ENCODE measurements at places on chromosomes 2 and 18.

DNA sequence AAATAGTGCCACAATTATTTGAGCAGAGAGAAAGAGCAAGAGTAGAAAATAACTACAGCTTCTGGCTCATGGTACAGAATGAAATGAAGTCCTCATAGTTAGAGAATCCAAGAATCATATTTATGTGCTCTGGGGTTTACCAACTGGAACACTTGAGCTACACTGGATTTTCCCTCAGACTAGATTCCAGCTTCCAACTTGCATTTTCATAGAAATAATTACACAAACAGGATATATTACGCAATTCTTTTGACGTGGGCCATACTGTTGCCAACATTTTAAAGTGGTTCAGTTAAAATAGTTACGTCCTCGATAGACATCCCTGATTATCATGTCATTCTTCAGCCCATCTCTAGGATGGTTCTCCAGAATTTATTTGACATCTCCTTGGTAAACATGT, 129.2 kb downstream of the ETAA1 start:
- DNase-seq: no peak

- DNase-seq: no peak
Observed at GRCh38 chr2:69122271-69122670, 109.3 kb downstream of the ANTXR1 start.

DNA sequence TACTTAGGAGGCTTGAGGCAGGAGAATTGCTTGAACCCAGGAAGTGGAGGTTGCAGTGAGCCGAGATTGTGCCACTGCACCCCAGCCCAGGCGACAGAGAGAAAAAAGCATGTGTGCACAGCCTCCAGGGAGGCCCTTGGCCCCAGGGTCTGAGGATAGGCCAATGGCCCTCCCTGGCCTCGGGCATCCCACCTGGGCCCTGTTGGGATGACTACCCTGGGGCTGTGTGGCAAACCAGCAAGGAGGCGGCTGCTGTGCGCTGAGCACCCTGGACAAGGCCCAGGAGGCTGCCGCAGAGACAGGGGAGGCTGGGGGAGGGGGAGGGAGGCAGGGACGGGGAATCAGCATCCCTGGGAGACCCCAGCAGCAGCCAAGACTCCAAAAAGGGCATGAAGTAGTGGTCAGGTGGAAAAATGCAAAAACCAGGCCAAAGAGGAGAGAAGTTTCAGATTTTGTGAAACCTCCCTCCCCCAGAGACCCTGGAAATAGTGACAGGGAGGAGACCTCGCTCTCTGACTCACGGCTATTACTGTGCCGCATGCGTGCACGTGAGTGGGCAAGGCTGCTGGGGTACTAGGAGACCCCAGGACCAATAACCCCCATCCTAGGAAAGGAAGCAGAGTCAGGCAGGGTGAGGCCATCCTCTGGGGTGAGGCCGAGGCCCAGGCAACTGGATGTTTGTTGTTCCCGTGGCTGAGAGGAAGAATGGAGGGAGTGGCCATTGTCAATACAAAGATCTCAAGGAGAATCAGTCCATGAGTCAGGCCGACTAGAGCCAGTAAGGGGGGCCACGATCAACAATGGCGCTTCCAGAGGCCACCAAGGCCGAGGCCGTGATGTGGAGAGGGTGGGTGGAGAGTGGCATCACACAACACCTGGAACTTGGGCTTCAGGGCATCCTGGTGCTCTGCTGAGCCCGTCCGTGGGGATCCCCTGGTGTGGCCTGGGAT, 16.0 kb upstream of the B3GNT7 start:
- DNase-seq: no peak

- no peak for DNase-seq
Observed at GRCh38 chr2:86634352-86634751, 10.7 kb upstream of the RNF103 start.

- DNase-seq: no peak
Observed at GRCh38 chr2:229118927-229119326, 152.2 kb downstream of the PID1 start.

DNA sequence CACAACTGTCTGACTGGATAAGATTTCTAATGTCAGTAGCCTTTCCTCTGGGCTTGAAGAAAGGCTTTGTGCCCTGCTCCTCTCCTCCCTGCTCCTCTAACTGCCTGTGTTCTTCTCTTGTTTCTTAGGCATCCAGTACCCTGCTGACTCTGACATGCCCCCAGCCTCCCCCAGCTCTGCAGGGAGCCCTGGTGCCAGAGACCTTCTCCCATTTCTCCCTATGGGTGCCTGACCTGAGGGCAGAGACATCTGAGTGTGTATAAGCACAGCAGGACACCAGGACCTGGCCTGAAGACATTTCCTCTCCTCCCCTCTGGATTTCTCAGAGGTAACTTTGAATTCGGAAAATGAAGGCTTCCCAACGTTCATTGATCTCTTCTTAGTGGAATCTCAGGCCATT, 23.6 kb downstream of the RNF144A start:
- no peak for DNase-seq

DNA sequence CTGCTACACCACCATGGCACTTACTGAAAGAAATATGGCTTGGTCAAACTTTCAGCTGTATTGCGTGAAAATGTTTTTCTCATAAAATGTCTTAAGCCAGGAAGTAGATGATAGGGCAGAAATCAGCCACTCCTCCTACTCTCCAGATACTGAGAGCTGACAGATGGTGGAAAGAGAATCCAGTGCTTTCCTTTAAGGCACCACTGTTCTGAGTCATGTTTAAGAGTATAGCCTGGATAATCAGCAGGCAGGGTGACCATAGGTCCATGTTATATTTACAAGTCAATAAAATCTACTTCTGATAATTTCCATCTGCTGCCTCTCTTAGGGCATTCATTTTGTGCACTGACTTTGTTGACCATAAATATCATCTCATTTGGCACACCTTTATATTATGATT, 21.9 kb downstream of the ARPC2 start:
- no peak for DNase-seq

- no peak for DNase-seq
Observed at GRCh38 chr2:54830546-54830945, 107.1 kb downstream of the EML6 start.

GRCh38 chr18:64991102-64991501, 759.7 kb upstream of the CDH7 start:
- DNase-seq: no peak

DNA sequence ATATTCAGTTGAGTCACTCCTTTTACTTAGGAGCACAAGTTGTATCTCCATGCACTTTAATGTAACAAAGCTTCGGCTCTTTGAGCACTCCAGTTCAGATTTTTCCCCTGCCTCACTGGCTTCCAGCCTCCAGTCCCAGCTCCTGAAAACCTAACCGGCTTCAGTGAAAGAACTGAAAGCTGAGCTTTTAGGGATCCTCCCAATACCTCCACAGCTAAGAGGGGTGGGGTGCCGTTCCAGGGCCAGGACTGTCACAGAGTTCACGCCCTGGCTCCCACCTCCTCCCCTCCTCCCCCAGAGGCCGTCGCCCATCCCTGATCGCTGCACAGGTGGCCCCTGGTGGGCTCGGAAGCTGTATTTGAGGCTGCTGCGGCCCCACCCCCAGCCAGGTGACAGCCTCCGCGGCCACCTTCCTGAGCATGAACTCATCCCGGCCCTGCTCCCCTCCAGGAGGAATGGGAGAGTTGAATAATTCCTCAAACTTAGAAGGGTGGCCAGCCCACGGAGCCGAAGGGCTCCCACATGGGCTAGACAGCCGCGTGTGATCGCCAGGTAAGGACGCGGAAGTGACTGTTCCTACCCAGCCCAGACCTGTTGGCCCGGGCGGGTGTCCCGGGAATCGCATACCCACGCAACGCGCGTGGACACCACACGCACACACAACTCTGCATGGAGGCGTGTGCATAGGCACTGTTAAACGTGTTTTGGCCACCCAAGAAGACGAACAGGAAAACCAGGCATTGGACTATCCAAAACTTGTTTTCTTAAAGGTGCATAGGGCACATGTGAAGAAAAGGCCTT, 1.8 kb downstream of the MYO5B start:
- DNase-seq: no peak

DNA sequence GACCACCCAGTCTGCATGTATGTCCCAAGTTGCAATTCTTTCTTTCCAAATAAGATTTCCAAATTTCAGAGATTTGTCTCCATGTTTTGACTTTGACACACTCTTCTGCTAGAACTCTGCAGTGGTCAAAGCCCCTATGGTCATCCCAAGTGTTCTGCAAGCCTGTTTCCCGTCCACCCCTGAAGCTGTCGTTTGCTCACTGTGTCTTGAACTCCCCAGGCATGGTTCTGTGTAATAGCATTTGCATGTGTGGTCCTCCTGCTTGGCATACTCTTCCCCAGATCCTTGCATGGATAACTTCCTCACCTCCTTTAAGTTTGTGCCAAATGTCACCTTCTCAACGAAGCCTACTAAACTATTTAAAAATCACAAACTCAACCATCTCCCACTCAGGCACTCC, 3.9 kb upstream of the MTLN start:
- no peak for DNase-seq

DNA sequence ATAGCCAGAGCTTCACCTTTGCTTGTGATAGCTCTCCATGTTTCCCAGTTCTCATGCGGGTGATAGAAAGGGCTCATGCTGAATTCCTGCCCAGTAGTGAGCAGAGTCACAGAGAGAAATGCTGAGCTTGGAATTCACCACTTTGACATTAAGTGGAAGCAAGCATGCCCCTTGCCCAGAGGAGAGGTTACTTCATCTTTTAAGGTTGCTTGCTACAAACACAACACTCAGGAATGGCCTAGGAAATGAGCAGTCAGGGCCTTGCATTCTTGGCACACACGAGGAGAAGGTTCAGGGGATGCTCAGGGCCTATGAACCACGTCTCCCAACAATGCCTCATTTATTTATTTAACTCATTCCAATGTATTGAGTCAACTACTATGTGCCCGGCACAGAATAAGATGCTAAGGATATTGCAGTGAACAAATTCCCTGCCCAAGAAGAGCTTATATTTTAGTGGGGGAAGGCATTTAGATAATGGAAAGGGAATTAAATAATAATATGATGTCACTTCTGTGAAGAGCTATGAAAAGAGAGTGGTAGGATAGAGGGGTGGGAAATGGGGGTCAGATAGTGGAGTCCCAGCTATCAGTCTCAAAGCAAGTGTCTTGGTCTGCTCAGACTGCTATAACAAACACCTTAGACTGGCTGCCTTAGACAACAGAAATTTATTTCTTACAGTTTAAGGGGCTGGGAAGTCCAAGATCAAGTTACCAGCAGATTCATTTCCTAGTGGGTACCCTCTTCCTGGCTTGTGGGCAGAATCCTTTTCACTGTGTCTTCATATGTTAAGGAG, 42.1 kb downstream of the DDX18 start:
- DNase-seq: no peak

GRCh38 chr2:111652681-111653080, 231.3 kb downstream of the ANAPC1 start:
- no peak for DNase-seq

DNA sequence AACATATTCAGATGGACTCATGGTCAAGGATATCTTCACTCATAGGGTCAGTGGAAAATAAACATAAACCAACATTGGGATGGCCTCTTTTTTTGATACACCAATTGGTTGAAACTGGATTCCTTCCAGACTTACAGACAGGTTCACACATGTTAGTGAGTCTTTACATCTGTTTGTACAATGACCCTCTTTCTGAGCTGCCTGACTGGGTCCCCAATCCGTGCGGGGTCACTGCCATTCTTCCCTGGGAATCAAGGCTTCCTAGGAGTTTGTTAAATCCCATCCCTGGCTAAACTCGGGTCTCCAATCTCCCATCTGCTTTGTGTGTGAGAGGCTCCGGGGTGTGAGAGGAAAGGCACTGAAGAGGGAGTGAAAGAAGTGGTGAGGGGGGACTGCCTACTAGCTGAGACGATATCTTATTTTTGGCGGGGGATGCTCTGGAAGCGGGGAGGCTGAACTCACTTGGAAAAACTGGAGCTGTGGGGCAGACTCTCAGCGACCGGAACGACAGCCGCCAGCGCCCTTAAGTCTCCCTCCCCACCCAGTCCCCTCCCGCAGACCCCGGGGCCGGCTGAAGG, 487 bp downstream of the STARD6 start:
- DNase-seq: no peak

DNA sequence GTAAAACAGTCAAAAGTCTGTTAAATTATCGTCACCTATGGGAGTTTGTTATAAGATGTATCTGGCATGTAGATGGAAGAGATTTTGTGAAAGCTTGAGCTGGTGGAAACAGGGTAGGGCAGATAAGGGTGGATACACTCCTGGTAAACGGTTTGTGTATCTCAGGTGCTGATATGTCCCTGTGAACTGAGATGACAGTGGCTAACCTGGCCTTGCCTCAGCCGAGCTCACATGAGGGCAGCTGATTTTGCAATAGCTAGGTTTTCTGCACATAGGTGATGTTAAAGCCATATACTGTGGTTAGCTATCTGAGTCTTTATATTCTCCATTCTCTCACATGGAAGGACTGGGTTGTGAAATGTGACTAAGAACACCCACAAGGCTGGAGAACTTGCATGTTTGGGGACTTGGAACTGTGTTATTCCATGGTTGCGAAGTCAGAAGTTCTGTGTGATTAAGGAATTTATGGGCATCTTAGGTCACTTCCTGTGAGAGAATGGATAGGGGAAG, 205.1 kb downstream of the TPGS2 start:
- no peak for DNase-seq

DNA sequence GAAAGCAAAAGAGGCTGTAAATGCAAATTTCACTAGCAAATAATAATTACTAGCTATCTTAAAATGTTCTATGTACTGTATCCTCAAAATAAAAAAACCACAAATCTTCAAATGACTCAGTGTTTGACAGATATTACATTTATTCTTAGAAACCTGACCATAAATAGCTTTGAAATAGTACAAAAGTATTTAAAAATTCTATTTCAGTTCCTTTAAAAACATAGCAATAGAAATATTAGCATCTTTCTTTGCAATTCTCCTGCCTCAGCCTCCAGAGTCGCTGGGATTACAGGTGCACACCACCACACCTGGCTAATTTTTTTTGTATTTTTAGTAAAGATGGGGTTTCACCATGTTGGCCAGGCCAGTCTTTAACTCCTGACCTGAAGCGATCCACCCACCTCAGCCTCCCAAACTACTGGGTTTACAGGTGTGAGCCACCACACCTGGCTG, 50.6 kb downstream of the MSH6 start:
- no peak for DNase-seq

GRCh38 chr18:11163665-11164064, 14.3 kb upstream of the PIEZO2 start:
- no peak for DNase-seq

GRCh38 chr2:20430035-20430434, 16.8 kb upstream of the RHOB start:
- no peak for DNase-seq

DNA sequence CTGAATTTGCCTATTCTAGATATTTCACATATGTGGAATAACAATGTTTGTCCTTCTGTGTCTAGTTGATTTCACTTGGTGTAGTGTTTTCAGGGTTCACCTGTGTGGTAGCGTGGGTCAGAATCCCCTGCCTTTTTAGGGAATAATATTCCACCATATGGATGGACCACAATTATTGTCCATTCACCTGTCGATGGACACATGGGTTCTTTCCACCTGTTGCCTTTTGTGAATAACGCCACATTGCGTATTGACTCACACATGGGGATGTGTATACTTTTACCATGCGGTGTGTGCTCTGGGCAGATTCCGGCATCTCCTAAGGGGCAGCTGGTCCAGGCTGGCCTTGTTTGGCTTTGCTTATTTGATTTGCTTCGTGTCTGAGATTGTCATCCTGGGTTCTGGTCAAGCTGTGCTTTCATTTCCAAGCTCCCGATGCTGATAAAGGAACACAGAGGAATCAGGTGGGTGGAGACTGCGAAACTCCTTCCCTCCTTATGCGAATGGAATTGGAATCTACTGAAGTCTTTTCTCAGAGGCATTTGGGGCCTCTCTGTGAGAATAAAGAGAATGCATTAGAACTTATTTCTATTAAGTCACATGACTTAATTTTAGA, 18.9 kb upstream of the ALLC start:
- no peak for DNase-seq

GRCh38 chr2:28062867-28063266, 172.3 kb downstream of the BABAM2 start:
- DNase-seq: no peak
